Dermis microvascular lymphatic vessel endothelial cell (primary cell): ENCODE measurements at places on chromosomes 11 and 22. TPM values are rescaled to one million over a fixed set of nuclear protein-coding genes. Genes with fewer than 3 reads are reported as not detected.

DRD2 gene
- not detected in 2 replicates for total RNA-seq

DCHS1 gene
- total RNA-seq: 21.4 and 54.1 TPM in 2 replicates

LIF gene
- total RNA-seq: 0.25 and 0.26 TPM in 2 replicates

CELSR1 gene
- total RNA-seq: 18.6 and 52.2 TPM in 2 replicates

LYVE1 gene
- 62.0 and 441 TPM in 2 replicates for total RNA-seq

CNIH2 gene
- total RNA-seq: 0.25 TPM in 1 of 2 replicates, not detected in the other

C11orf42 gene
- total RNA-seq: not detected in 2 replicates

KBTBD3 gene
- total RNA-seq: 2.9 and 4.0 TPM in 2 replicates

APOBEC3F gene
- 3.4 and 4.4 TPM in 2 replicates for total RNA-seq

NAALADL1 gene
- 15.1 and 16.6 TPM in 2 replicates for total RNA-seq

DEUP1 gene
- total RNA-seq: not detected in 2 replicates

OR2AT4 gene
- total RNA-seq: not detected in 2 replicates

TMEM25 gene
- total RNA-seq: 14.0 and 15.8 TPM in 2 replicates

TRIM51 gene
- not detected in 2 replicates for total RNA-seq

OR51B4 gene
- total RNA-seq: not detected in 2 replicates

CCDC116 gene
- total RNA-seq: under 0.01 and 0.13 TPM in 2 replicates

TMPRSS4 gene
- not detected in 2 replicates for total RNA-seq

B3GAT3 gene
- total RNA-seq: 13.9 and 19.3 TPM in 2 replicates

NXPE1 gene
- total RNA-seq: not detected in 2 replicates

CSF2RB gene
- total RNA-seq: 2.8 and 7.1 TPM in 2 replicates

C11orf97 gene
- not detected in 2 replicates for total RNA-seq

GGT1 gene
- 6.9 and 23.0 TPM in 2 replicates for total RNA-seq

PTPMT1 gene
- total RNA-seq: 65.0 and 67.9 TPM in 2 replicates

B3GAT1 gene
- total RNA-seq: not detected in 2 replicates

C11orf86 gene
- total RNA-seq: not detected in 2 replicates

DPAGT1 gene
- 10.5 and 17.6 TPM in 2 replicates for total RNA-seq

SCN2B gene
- not detected in 2 replicates for total RNA-seq

C11orf52 gene
- 0.13 and 0.39 TPM in 2 replicates for total RNA-seq

MUC5AC gene
- total RNA-seq: not detected in 2 replicates

KDM2A gene
- total RNA-seq: 28.1 and 35.7 TPM in 2 replicates

HBG2 gene
- total RNA-seq: not detected in 2 replicates
